ENCODE measurements at places on chromosomes 11 and 22.
A peak's percentile ranks its signal among the peaks of the same experiment; 100 is the strongest.

GRCh38 chr11:20011307-20011951, 148.8 kb downstream of the DBX1 start:
- no peak for DNase-seq

DNA sequence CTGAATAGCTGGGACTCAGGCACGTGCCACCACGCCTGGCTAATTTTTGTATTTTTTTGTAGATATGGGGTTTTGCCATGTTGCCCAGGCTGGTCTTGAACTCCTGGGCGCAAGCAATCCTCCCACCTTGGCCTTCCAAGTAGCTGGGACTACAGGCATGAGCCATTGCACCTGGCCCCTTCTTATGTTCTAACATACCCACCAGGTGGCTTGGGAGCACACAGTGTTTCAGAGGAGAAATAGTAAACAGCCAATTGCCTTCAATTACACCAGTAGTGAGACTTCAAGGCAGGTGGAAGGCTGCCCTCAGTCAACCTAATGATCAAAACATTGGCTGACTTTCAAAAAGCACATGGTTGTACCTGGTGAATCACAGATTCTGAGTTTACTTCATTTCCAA, 167.2 kb downstream of the SWAP70 start:
- DNase-seq = no peak

DNA sequence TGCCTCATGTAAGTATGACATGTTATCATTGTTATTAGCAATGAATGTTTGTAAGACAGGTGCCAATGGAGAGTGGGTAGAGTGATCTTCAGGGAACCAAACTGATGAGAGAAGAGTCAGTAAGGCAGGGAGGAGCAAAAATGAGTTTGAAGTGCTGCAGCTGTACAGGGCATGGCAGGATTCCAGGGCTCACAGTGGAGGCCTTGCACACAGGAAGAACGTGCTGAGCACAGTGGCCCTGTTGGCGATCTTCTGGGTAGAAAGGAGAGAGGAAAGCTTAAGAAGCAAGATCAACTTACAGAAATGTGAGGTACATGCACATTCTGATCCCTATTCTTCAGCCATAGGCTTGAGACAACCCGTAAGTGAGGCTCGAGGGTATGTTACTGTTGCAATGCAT, 219.3 kb upstream of the TMEM45B start:
- no peak for DNase-seq

GRCh38 chr22:40597526-40598430, 38.7 kb downstream of the MRTFA start:
- peak; percentile 64 for DNase-seq

- no peak for DNase-seq
Observed at GRCh38 chr22:36671404-36671803, 32.1 kb downstream of the CACNG2 start.

DNA sequence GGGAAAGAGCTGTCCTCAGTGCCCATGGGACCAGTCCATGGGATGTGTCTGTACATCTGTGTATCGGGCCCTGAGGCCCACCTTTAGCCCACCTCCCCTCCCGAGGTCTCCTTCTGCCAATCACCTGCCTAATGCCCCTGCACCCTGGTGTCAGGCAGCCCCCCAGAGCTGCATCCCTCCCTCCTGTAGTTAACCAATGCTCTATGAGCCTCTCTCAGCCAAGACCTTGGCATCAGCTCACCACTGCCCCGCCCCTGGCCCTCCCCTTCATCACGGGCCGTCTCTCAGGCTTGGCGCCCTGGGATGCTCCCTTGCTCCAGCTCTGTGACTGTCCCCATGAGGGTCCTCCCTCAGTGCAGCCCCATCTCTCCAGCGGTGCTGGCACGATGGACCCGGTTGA, 18.5 kb downstream of the MGAT3 start:
- DNase-seq = no peak
